ENCODE measurements at places on chromosomes 4 and X.

DNA sequence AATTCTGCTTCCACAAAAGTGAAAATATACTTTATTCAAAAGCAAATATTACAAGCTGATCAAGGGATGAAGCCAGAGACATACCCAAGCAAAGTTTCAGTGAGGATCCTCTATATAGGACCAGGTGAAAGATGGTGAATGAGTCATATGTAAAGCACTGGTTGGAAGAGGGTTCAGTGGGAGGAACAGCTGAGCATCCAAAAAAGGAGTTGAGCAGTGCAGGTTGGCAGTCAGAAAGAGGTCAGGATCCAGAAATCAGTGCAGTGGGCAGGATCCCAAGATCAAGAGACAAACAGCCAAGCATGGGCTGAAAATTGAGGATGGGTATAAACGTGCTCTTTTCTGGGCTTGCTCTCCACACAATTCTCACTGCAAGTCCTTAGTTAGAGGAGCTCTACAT is 30.3 kb downstream of the OTC start:
- DNase-seq, result no peak
- no peaks in the 10 kb centered on the region for H3K27me3 ChIP-seq
- no peak overlapping the region for H3K4me3 ChIP-seq
- no peaks in the 10 kb centered on the region for H3K36me3 ChIP-seq

- no peak overlapping the region for H3K4me3 ChIP-seq
- no peaks in the 10 kb centered on the region for H3K4me1 ChIP-seq
- no peak for DNase-seq
- H3K27ac ChIP-seq, result no peak overlapping the region
- no peaks in the 10 kb centered on the region for H3K36me3 ChIP-seq
Observed at GRCh38 chr4:109078724-109079123, 223.7 kb downstream of the COL25A1 start.

GRCh38 chr4:85829276-85830051 is 354.5 kb downstream of the ARHGAP24 start:
- H3K4me1 ChIP-seq, result no peaks in the 10 kb centered on the region
- H3K4me3 ChIP-seq, result no peak overlapping the region
- no peaks in the 10 kb centered on the region for H3K27me3 ChIP-seq
- no peak overlapping the region for H3K27ac ChIP-seq
- H3K36me3 ChIP-seq, result no peaks in the 10 kb centered on the region

DNA sequence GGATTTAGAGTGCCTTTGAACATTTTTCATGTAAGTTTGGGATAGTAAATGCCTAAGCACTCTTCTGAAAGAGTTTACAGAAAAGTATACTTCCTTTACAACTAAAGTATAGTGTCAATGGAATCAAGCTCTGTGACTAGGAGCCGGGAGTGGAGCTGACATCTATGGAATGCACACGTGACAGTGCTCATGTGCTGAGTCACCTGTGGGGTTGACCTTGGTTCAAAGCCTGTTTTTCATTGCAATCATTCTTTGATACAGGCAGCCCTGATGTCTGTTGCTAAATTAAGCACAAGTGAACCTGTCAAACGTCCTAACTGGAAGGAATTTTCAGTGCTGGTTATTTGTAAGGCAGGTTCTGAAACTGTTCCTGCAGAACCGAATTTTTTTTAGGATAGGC is 82.5 kb downstream of the GPAT3 start:
- no peak overlapping the region for H3K4me3 ChIP-seq
- no peak overlapping the region for H3K27ac ChIP-seq
- H3K36me3 ChIP-seq, result no peaks in the 10 kb centered on the region

- H3K4me1 ChIP-seq, result peaks cover 44% of the 10 kb centered on the region
- no peaks in the 10 kb centered on the region for H3K36me3 ChIP-seq
- DNase-seq, result peak; percentile 21
Observed at GRCh38 chr4:8201321-8201781, 2.3 kb downstream of the SH3TC1 start.

DNA sequence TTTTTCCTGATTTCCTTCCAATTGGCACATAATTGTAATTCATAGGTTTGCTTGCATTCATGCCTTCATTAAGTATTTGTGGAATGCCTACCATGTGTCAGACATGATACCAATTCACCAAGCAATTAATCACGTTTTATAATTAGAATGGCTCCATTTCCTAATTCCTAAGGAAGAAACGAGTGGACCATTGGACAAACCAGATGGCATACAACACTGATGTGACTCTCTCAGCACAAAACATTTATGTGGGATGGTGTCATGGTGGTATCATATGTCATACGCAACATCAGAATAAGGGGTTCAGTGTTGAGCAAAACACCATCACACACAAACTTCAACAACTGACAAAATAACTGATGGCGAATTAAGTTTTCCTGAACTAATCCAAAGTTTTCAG is 502.8 kb downstream of the DMD start:
- no peak overlapping the region for H3K4me3 ChIP-seq
- no peak for DNase-seq
